Naive thymus-derived CD8-positive, alpha-beta T cell (primary cell): ENCODE measurements at places on chromosomes 16 and 17. TPM values are rescaled to one million over a fixed set of nuclear protein-coding genes. Genes with fewer than 3 reads are reported as not detected.
A peak's percentile ranks its signal among the peaks of the same experiment; 100 is the strongest.

Gene YPEL3
- polyA plus RNA-seq, result 301 TPM

Gene C1QL1
- not detected for polyA plus RNA-seq

Gene TCF25
- polyA plus RNA-seq, result 107 TPM

Gene ADAMTS18
- not detected for polyA plus RNA-seq

GRCh38 chr16:2159175-2159838 is 3.7 kb downstream of the TRAF7 start:
- DNase-seq, result no peak
- H3K4me1 ChIP-seq, result peaks cover 46% of the 10 kb centered on the region
- no peaks in the 10 kb centered on the region for H3K27me3 ChIP-seq
- H3K4me3 ChIP-seq, result no peak overlapping the region
- no peaks in the 10 kb centered on the region for H3K36me3 ChIP-seq

DNA sequence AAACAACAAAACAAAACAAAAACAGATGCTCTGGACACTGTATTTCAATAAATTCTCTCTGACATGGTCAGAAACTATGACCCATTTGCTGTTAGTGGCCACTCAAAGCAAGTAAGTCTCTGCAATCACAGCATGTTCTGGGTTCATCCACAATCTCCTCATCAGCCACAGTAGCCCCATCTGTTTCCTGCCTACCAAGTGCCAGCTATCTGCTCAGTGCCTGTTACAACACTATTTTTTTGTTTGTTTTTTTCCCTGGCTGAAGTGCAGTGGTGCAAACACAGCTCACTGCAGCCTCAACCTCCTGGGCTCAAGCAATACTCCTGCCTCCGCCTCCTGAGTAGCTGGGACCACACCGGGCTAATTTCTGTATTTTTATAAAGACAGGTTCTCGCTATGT is 137.9 kb downstream of the SOX9 start:
- no peaks in the 10 kb centered on the region for H3K4me1 ChIP-seq
- no peak for DNase-seq
- H3K27ac ChIP-seq, result no peak overlapping the region

DNA sequence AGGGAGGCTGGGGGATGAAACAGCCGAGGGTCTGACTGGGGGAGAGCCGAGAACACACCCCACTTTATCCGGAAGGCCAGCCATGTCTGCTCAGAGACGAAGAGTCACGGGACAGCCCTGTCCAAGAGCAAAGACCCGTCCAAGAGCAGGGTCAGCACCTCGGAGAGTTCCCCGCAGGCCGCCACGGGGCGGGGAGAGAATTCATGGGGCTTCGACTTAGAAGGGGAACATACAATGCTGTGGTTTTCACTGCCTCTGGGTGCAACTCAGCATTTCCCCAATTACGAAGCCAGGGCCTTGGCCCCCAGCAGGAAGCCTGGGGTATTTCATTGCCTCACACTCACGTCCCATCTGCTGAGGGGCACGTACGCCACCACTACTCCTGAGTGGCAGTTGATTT is 59.3 kb downstream of the JPH3 start:
- peak; percentile 12 for DNase-seq
- H3K27ac ChIP-seq, result no peak overlapping the region
- H3K4me3 ChIP-seq, result no peak overlapping the region
- H3K36me3 ChIP-seq, result no peaks in the 10 kb centered on the region

DNA sequence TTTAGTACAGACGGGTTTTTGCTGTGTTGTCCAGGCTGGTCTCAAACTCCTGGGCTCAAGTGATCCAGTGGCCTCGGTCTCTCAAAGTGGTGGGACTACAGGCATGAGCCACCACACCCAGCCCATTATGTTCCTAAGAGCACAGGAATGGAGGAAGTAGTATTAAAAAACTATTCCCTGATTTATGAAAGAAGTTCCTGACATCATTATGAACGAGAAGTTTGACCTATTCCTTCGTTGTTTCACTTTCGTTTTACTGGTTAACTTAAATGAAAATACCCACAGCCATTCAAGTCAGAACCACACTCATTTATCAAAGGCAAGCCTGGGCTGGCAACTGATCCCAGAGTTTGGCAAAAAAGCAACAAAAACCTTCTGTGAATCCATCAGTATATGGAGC is 13.5 kb upstream of the CBX4 start:
- peak overlapping the region; percentile 22 for H3K4me3 ChIP-seq
- H3K36me3 ChIP-seq, result no peaks in the 10 kb centered on the region
- H3K4me1 ChIP-seq, result peaks cover 9% of the 10 kb centered on the region
- no peak for DNase-seq
- no peak overlapping the region for H3K27ac ChIP-seq

- H3K4me1 ChIP-seq, result peaks cover 40% of the 10 kb centered on the region
- H3K4me3 ChIP-seq, result no peak overlapping the region
- H3K36me3 ChIP-seq, result no peaks in the 10 kb centered on the region
- no peaks in the 10 kb centered on the region for H3K27me3 ChIP-seq
- H3K27ac ChIP-seq, result no peak overlapping the region
Observed at GRCh38 chr17:15963670-15964110, 18.8 kb downstream of the ADORA2B start.

DNA sequence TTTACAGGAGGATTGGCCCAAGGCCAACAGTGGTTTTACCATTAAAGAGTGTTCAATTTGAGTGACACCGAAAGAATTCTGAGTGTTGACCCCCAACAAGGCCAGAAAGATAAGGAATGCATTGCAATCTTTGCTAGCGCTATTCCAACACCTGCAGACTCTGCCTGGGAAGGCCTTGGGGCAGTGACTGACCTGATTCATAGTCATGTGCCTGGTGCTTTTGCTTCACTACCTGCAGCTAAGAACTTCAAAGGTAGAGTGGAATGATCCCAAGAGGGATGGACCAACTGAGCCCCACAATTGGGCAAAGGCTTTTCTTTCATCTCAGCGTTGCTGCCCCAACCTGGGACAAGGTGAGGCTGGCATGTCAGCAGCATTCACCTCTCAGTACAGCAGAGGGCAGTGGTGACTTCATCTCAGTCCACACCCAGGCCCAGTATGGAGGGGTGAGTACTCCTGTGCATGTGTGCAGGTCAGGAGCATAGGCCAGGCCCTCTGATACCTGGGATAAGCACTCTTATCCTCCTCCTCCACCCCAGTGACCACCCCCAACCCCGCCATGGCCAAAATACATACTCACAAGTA is 149.6 kb upstream of the GNAO1 start:
- no peak overlapping the region for H3K27ac ChIP-seq
- H3K36me3 ChIP-seq, result no peaks in the 10 kb centered on the region
- DNase-seq, result no peak
- H3K4me3 ChIP-seq, result no peak overlapping the region
- no peaks in the 10 kb centered on the region for H3K4me1 ChIP-seq

DNA sequence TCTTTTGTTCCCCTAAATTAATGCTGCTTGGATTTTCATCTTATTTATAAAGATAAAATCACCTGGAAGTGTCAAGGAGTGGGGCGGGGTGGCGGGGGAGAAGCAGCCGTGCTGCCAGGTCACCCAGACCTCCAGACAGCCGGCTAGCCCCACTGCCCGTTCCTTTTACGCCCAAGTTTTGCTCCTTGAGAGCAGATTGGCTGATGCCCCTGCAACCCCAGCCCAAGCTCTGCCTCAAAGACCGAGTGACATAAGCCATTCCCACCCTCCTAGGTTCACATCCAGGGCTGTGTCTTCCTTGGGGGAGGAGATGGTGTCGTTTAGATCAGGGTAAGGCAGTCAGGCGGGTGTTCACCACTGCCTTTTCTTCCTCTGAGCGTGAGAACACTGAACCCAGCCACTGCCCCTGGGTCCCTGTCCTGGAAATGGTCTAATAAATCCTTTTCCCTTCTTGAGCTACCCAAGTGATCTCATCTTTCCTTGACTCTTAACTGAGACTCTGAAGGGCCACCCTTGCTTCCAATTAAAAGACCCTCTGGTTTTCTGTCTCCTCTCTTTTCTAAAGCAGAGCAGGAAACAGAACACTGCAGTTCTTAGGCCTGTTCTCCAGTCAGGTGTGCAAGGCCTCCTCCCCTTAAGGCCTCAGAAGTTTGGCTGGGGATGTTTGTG is 5.7 kb downstream of the PDF start:
- H3K27ac ChIP-seq, result peak overlapping the region; percentile 36
- H3K4me1 ChIP-seq, result peaks cover 43% of the 10 kb centered on the region
- H3K4me3 ChIP-seq, result no peak overlapping the region
- no peaks in the 10 kb centered on the region for H3K36me3 ChIP-seq
- DNase-seq, result no peak

GRCh38 chr17:21330436-21331160 is 45.6 kb upstream of the KCNJ12 start:
- peaks cover 4% of the 10 kb centered on the region for H3K4me1 ChIP-seq
- H3K27me3 ChIP-seq, result no peaks in the 10 kb centered on the region
- no peak for DNase-seq
- H3K27ac ChIP-seq, result no peak overlapping the region
- no peak overlapping the region for H3K4me3 ChIP-seq

GRCh38 chr16:30113711-30114333 is 485 bp upstream of the GDPD3 start:
- H3K4me3 ChIP-seq, result no peak overlapping the region
- H3K36me3 ChIP-seq, result peaks cover 4% of the 10 kb centered on the region
- H3K27ac ChIP-seq, result no peak overlapping the region
- H3K27me3 ChIP-seq, result no peaks in the 10 kb centered on the region
- peaks cover 19% of the 10 kb centered on the region for H3K4me1 ChIP-seq

DNA sequence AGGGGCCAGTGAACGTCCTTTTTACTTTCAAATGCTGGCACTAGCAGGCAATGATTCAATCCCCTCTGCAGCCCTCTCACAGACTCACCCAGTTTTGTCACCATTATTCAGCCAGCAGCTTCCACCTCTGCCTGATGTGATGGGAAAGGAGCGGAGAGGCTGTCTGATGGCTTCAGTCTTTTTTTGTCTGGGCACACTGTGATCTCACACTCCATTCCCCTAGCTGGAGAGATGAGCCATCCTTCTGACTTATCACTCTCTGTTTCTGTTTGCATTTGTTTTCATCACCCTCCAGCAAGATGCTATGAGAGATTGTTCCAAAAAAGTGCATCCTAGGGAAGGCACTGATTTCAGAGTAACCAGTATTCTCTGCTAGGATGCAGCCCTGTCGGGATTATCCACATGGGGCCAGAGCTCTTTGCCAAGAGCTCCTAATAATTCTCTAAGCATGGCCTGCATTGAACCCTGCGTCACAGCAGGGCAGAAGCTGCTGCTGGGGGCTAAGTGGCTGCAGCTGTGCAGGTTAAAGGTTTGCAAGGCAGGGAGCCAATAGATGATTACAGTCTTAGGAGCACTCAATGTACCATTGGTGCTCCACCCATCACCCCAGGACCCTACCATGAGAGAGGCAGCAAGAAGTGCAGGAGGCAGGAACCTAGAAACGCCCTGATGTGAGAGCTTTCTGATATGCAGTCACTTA is 236.1 kb upstream of the C16orf82 start:
- peaks cover 50% of the 10 kb centered on the region for H3K27me3 ChIP-seq
- H3K27ac ChIP-seq, result no peak overlapping the region
- no peak for DNase-seq
- no peak overlapping the region for H3K4me3 ChIP-seq
- no peaks in the 10 kb centered on the region for H3K4me1 ChIP-seq
- peaks cover 6% of the 10 kb centered on the region for H3K36me3 ChIP-seq

DNA sequence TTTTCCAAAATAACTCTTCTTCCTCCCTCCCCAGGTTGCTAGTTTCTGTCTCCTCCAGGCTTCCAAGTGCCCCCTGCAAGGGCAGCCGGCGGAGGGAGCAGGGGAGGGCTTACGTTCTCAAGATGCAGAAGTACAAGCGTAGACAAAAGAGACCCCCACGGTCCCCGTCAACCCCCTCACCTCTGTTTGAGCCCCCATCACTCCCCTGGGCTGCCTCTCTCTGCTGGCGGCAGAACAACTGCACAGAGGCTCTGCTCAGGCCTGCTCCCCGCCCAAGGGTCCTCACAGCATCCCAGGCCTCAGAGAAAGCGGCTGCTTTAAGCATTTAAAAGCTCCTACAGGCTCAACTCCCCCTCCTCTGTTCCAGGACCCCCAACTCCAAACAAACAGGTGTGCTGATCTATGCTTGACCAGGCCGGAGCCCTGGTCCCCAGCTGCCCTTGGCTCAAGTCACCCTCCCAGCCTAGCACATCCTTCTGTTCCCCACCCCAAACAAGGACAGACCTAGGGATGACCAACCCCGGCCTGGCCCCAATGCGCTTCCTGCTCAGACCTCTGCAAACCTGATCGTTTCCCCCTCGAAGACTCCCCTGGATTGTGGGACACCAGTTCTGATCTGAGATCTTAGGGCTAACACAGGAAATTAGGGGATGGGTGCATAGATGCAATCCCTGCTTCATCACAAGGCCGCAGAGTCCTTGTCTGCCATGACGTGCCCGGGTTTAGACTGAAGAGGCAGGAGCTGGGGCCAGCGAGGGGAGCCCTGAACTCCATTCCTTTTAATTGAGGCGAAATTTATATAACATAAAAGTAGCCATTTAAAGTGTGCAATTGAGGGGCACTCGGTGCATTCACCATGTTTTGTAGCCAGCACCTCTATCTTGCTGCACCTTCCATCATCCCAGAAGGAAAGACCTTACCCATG is 17.2 kb upstream of the RBFOX3 start:
- H3K36me3 ChIP-seq, result no peaks in the 10 kb centered on the region
- peaks cover 36% of the 10 kb centered on the region for H3K27me3 ChIP-seq
- DNase-seq, result no peak
- no peak overlapping the region for H3K4me3 ChIP-seq
- no peaks in the 10 kb centered on the region for H3K4me1 ChIP-seq

- no peak overlapping the region for H3K27ac ChIP-seq
- H3K27me3 ChIP-seq, result no peaks in the 10 kb centered on the region
Observed at GRCh38 chr17:9714801-9715200, 69.5 kb downstream of the USP43 start.

DNA sequence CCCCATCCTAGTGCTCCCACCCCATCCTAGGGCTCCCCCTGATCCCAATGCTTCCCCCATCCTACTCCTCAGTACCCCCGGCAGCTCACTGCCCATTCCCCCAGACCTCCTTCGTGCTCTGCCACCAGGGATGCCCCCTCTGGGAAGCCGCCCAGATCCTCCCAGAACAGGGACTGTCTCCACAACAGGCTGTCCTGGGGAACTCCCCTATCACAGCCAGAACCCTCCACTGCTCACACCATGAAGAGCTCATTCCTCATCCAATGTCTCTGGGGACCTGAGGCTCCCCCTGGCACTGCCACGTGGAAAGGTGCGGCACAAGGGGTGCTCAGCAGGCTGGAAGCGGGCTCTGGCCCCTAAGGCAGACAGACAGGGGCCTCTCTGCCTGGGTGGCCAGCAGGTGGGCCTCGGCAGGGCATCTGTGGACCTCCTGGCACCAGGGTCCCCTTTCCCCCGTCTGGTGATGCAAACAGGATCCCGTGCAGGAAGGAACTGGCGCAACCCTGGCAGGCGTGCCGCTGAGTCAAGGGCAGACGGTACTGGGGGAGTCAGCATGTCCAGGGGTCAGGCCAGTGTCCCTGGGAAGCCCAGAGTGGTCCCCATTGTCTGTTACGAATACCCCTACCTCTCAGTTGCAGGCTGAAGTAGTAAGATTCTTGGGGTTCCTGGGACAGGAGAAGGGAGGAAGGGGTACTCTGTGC is 14.8 kb upstream of the PVALEF start:
- no peak for DNase-seq
- H3K36me3 ChIP-seq, result no peaks in the 10 kb centered on the region
- H3K4me3 ChIP-seq, result no peak overlapping the region
- no peaks in the 10 kb centered on the region for H3K27me3 ChIP-seq

DNA sequence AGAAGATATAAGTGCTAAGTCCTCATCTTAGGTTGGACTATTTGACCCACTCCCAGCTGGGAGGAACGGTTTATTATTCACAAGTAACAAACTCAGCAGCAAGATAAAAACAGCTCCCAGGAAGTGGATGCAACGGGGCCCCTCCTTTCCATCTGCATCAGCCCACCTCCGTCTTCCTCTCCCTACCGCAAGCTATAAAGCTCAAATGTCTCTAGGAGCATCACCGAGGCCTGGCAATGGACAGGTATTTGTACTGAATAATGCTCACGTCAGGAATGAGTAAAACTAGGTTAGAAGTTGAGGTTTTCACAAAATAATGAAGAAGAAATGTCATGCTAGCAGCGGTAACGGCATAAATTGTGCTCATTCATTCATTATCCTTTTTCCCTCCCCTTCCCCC is 408.7 kb upstream of the PSMD7 start:
- H3K27ac ChIP-seq, result no peak overlapping the region
- no peak overlapping the region for H3K4me3 ChIP-seq
- no peak for DNase-seq
